ENCODE measurements at places on chromosomes 7 and 10.

DNA sequence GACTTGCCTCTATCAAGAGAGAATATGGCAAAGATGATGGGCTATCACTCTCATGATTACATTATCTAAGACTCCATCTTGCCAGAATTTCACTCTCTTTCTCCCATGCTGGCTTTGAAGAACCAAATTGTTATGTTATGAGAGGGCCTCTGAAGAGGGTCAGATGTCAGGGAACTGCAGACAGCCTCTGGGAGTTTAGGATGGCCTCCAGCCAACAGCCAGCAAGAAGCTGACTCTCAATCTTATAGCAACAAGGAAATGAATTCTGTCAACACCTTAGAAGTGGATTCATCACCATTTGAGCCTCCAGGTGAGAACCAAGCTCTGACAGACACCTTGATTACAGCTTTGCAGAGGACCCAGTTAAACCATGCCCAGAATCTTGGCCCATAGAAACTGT is 33.6 kb downstream of the ZNF22 start:
- DNase-seq, result no peak

GRCh38 chr10:3773460-3774017 is 11.5 kb downstream of the KLF6 start:
- DNase-seq, result no peak

GRCh38 chr10:53664282-53665019 is 891.9 kb upstream of the MBL2 start:
- DNase-seq, result no peak

GRCh38 chr10:118531105-118531852 is 64.2 kb downstream of the PRLHR start:
- no peak for DNase-seq

GRCh38 chr7:110420788-110421187 is 670.1 kb upstream of the LRRN3 start:
- DNase-seq, result no peak
